ENCODE measurements at places on chromosomes 11 and 22. TPM values are rescaled to one million over a fixed set of nuclear protein-coding genes. Genes with fewer than 3 reads are reported as not detected.

DNA sequence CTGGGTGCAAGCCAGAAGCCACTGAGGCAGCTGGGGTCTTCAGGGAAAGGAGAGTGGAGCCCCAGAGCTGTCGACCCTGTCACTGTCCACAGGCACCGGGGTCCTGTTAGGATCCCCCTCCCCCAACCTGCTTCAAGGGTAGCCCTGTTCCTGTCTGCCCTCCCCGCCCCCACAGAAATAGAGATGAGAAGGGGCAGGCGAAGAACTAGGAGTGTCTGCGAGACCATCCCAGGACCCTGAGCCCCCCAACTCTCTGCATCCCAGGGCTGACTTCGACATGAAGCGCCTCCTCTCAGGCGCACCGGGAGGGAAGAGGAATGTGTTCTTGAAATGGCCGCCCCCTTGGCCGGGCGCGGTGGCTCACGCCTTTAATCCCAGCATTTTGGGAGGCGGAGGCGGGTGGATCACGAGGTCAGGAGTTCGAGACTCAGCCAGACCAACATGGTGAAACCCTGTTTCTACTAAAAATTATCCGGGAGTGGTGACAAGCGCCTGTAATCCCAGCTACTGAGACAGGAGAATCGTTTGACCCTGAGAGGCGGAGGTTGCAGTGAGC lies 607 bp upstream of the ZNF70 start:
- H3K27me3 ChIP-seq: no peaks in the 10 kb centered on the region
- H3K27ac ChIP-seq: no peak overlapping the region
- DNase-seq: no peak
- no peaks in the 10 kb centered on the region for H3K36me3 ChIP-seq
- peaks cover 10% of the 10 kb centered on the region for H3K4me1 ChIP-seq

- no peaks in the 10 kb centered on the region for H3K4me1 ChIP-seq
- no peak for DNase-seq
- H3K27ac ChIP-seq: no peak overlapping the region
- H3K27me3 ChIP-seq: no peaks in the 10 kb centered on the region
- H3K36me3 ChIP-seq: no peaks in the 10 kb centered on the region
These were observed 6.8 kb upstream of the POLR3H start for GRCh38 chr22:41550952-41551491.

The DDI1 gene
- not detected for total RNA-seq

GRCh38 chr11:18314784-18315523 lies 7.0 kb downstream of the HPS5 start:
- no peak overlapping the region for H3K27ac ChIP-seq
- no peak for DNase-seq
- H3K36me3 ChIP-seq: peaks cover 4% of the 10 kb centered on the region

GRCh38 chr11:90822996-90823395 lies 600.1 kb upstream of the CHORDC1 start:
- no peaks in the 10 kb centered on the region for H3K27me3 ChIP-seq
- no peak overlapping the region for H3K27ac ChIP-seq
- no peak for DNase-seq
- no peaks in the 10 kb centered on the region for H3K4me1 ChIP-seq
- no peak overlapping the region for H3K4me3 ChIP-seq
- no peaks in the 10 kb centered on the region for H3K36me3 ChIP-seq

The PRR33 gene
- not detected for total RNA-seq

- peaks cover 30% of the 10 kb centered on the region for H3K27me3 ChIP-seq
- peak overlapping the region; percentile 66 for H3K4me3 ChIP-seq
- H3K4me1 ChIP-seq: peaks cover 17% of the 10 kb centered on the region
- no peaks in the 10 kb centered on the region for H3K36me3 ChIP-seq
- DNase-seq: peak; percentile 39
- H3K27ac ChIP-seq: no peak overlapping the region
These were observed 512 bp upstream of the GRIA4 start for GRCh38 chr11:105609341-105609781.

Data from endothelial cell of umbilical vein (primary cell).